ENCODE measurements at places on chromosomes 1 and 21.

GRCh38 chr1:243471754-243472745, 216.2 kb downstream of the SDCCAG8 start:
- no peak for DNase-seq

- no peak for DNase-seq
Measured at GRCh38 chr1:42739753-42740700, at the start of gene CLDN19. Gene CLDN19, minus strand, starts transcription at chr1:42740236. Its CDS starts 173 bp downstream, at chr1:42740063.

DNA sequence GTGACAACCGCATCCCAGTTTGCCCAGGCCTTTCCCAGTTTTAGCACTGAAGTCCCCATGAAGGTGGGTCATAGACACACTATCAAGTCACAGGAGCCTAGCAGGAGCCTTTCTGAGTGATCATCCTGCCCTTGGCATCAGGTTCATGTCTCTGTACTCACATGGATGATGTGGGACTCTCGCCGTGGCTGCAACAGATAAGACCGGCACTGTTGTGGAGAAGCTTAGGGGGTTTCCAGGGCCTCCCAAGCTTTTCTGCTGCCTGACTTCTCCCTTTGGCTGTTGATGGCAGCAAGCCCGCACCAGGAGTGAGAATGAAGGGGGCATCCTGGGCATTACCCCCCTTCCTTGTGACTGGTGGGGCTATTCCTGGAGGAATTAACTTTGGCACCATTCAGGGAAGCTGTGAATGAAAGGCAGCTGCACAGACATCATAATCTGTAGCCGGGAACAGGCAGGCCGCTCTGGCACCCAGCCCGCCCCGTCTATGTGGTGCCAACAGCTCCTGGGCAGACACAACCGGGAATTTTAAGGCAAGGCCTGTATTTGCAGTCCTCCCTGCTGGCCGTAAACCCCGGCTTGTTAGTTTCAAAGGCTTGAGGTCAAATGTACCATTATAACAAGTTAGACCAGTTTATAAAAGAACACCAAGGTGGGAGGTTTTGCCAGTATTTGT, 148.6 kb downstream of the HUNK start:
- no peak for DNase-seq

DNA sequence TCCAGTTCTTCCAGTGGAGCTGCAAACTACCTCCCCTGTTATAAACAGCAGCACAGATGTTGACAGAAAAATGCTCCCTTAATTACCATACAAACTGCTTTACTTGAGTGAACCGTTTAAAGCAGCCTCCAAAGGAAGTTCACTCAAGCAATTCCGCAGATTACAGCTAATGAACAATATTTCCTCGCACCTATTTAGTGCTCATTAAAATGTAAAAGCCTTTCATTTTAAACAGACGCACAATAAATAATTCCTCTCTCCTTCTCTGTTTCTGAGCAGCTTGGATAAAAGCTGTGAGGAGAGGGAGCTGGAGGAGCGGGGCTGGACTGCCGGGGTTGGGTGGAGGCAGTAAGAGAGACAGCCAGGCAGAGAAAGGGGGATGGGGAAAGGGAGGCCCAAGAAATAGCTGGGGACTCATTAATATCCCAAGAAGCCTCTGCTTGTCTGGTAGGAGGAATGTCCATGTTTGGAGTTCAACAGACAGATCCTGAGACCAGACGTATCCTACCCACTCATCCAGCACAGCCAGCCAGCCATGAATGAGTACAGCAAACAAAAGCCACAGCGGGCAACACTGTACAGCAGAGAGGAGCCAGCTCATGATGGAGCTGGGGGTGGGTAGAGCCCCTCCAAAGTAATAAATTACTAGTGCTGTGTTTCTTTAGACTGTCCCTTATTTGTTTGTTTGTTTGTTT, 227.7 kb downstream of the GPATCH2 start:
- no peak for DNase-seq

DNA sequence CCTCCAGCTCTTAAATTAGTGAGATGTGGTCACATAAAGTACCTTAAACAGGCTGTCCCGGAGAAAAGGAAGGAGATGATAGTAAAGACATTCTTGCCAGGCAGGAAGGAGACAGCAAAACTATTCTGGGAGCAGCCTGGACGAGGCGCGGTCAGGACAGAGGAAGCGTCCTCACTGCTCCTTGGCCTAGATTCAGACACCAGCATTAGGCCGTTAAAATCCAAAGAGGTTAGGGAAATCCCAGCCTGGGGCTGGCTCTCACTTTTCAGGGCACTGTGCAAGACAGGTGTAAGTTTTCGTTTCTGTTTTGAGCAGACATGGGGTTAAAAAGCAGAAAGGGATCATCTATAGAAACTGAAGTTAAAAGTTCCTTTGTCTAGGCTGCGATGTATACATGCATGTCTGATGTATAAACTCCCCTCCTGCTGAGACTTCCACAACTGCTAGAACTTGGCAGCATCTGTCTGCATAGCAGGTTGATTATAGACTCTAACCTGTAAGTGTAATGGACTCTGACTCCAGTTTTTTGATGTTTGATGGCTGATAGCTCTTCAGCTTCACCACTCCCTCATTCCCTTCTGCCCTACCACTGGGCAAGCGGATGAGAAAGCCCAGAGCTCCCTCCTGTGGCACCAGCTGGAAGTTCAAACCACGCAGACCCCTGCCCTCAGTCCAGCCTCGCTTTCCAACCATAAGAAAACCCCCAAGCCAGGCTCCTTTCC, 21.5 kb downstream of the STPG1 start:
- no peak for DNase-seq

DNA sequence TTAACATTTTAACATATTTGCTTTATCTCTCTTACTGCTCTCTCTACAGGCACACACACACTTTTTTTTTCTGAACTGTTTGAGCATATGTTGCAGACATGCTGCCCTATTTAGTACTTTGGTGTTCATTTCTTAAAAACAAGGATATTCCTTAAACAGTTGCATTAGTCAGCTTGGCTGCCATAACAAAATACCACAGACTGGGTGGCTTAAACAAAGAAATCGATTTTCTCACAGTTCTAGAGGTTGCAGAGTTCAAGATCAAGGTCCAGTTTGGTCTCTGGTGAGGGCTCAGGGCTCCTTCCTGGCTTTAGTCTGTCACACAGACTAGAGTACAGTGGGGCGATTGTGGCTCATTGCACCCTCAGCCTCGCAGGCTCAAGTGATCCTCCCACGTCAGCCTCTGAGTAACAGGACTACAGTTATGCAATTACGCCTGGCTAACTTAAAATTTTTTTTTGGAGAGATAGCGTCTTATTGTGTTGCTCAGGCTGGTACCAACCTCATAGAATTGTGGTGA, 46.7 kb downstream of the RPRD2 start:
- no peak for DNase-seq

DNA sequence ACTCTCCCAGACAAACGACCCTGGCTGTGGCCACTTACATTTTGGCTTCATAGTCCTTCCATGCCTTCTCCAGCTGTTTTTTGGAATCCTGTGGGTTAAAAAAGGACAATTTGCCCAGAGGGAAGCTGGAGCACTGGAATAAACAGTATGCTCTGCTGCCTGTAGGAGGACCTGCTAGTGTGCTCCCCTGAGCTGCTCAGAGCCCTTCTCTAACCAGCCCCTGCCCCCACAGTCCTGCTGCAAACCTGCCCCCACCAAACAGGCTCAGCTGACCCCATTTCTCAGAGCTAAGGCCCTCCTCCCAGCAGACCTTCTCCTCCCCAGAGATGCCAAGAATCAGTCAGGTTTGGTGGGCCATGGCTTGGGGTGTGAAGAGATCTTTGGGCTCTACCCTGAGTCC, 26.9 kb upstream of the TCEA3 start:
- DNase-seq: no peak

DNA sequence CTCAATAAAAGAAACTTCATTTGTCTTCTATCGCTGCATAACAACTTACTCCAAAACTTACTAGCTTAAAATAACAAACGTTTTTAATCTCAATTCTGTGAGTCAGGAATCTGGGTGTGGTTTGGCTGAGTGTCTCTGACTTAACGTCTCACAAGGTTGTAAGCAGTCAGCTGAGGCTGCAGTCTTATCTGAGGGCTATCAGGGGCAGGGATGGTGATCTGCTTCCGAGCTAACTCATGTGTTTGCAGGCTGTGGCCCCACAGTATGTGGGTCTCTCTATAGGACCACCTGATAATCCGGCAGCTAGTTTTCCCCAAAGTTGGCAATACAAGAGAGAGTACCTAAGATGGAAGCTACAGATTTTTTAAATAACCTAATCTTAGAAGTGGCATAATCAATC, 234.2 kb upstream of the FGGY start:
- DNase-seq: no peak

GRCh38 chr1:208173749-208174148, 70.4 kb downstream of the PLXNA2 start:
- DNase-seq: no peak

- no peak for DNase-seq
Measured at GRCh38 chr1:206415942-206416341, 54.3 kb upstream of the IKBKE start.

DNA sequence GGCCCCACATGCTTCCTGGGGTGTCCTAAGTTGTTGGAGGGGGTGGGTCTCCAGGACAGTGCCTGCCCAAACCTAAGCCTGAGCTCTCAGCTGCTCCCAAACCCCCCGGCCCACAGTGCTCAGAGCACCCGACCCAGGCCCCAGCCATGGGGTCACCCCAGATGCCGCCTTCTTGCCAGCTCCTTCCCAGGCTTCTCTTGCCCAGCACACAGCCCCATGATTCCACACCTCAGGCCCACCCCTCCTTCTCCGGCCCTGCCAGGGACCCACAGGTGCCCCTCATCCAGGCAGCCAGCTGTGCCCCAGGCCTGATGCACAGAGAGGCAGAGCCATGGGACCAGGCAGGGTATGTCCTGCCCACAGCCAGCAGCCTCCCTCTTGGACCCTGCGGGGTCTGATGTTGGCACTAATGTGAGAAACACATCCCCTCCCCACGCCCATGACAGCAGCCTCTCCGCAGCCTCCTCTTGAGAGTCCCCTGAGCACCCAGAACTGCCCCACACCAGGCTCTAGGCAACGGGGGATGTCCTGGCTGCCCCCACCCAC, 4.9 kb downstream of the WNT9A start:
- DNase-seq: peak; percentile 70

DNA sequence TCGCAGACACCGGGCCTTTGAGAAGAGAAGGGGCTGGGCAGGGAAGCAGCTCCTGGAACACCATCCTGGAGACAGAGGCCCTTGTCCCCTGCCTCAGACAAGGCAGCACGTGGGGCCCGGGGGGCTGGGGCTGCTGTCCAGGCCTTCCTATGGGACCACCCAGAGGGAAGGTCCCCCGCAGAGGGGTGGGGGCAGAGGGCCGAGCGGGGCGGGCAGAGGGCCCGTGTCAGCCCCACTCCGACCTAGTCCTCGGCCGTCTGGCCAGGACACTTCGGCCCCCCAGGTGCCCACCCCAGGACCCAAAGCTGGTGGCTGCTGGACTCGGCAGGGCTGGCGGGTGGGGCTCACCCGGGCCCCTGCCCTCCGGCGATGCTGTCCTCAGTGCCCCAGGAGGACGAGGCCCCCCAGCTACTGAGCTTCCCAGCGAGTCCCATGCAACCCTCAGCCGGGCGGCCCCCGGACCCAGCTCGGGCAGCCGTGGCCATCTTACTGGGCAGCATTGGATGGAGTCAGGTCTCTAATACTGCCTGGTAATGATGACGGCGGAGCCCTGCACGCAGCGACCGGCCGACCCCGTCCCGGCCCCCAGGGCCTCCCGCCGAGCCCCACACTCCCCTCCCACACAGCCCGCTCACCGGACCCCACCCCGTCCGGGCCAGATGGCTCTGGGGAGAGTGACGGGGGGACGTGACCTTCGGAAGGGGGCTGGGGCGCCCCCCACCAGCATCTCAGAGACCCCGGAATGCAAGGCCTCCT, 6.9 kb upstream of the TTLL10 start:
- DNase-seq: no peak

- no peak for DNase-seq
Measured at GRCh38 chr1:48198970-48199369, 23.5 kb upstream of the SLC5A9 start.

- DNase-seq: no peak
Measured at GRCh38 chr1:52904927-52905698, 16.4 kb downstream of the ECHDC2 start.

DNA sequence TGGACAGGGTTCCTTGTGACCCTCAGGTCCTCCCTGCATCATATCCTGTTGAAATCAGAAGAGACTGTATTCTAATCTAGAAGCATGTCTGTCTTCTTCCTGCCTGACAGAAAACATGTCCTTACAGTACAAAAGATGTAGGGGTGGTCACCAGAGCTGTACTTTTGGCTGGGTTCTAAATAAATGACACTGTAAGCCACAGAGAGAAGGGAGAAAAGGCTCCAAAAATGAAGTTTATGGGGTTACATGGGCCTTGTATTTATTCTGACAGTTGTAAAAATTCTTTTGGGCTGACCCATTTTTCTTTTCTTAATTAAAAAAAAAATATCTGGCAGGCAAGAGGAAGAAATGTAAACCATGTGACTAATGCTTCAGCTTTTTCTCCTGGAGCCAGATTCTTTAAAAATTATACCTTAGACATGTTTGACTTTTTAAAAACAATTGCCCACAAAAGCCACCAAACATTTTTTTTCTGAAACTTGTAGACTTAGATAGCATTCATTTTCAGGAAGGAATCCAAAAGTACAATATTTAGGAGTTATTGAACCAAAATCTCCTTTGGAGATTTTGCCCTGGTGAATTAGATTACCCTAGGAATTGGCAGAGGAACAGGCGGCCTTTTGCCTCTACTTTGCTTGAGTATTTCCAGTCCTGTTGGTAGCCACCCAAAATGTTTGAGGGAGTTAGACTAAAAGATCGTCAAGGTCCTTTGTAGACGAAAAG, 17.1 kb downstream of the RGL1 start:
- DNase-seq: no peak

DNA sequence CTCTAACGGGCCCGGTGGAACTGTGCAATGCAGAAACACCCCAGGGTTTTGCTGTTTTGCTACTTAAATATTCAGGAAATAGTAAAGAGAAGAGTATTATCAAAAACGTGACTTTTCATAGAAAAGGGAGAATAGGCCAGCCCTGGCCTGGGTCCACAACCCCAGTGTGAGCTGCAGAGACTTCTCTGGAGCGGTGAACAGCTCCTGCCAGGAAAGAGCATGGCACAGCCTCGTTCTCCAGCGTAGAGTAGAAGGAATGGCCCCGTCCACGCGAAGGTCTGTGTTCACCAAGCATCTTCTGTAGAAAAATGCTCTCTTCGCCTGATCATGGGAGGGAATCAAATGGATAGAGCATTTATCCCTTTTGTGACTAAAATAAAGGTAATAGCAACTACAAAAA, 51.4 kb downstream of the PDE9A start:
- DNase-seq: no peak

DNA sequence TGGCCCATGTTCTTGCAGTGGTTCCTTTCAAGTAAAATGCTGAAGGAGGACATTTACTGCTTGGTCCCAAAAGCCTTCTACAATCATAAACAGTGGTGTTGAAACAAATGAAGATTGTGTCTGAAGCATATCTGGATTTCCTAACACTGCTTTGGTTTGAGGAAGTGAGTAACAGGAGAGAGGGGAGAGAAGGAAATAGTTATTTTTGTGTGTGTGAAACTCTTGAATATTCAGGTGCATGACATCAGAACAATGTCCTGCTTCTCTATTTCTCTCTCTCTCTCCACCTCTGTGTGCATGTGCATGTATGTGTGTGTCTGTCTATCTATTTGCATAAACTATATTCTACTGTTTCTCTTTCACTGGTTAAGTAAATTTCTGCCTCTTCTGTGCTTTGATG, 61.4 kb upstream of the TNFSF18 start:
- no peak for DNase-seq

Measured in chondrocyte (in vitro differentiated cells).